Femur (tissue), 1 donor: ENCODE measurements at places on chromosomes 3 and 15.

DNA sequence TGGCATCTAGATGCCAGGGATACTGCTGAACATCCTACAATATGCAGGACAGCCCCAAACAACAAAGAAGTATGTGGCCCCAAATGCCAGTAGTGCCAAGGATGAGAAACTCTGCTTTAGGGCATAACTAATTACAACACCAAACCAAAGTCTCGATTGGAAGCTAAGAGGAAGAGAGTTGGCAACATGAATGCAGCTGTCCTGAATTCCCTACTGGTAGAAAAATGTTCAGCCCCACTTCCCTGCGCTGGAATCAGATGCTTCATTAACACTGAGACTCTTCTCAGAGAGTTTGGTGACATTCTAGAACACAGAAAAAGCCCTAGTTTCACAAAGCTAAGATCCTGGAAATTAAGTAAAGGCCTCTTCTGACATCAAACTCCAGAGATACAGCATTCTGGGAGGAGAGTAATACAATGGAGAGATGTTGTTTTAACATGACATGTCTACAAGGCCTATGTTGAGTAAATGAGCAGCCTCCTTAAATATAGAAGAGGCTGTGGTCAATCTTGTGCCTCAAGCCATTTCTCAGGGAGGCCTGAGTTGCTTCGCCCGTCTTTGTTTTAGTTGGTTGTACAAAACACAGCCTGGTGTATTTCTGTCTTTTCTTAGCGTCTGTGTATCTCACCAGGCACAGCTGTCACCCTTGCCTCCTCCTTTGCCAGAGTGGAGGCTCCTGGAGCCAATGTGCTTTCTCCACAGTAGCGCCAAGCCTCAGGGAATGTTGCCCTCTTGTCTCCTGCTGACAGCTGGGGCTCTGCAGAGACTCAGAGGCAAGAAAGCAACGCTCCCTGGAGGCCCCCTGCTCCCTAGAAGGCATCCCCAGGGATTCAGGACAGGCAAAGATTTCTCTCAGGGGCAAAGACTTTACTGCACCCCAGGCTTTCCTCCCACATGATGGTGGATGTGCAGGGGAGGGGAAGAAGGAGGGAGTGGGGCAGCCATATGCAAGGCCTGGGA is 25.1 kb upstream of the CTNNB1 start:
- peak; percentile 40 for DNase-seq

- DNase-seq = no peak
Observed at GRCh38 chr3:102031834-102032233, 182.5 kb downstream of the NFKBIZ start.

DNA sequence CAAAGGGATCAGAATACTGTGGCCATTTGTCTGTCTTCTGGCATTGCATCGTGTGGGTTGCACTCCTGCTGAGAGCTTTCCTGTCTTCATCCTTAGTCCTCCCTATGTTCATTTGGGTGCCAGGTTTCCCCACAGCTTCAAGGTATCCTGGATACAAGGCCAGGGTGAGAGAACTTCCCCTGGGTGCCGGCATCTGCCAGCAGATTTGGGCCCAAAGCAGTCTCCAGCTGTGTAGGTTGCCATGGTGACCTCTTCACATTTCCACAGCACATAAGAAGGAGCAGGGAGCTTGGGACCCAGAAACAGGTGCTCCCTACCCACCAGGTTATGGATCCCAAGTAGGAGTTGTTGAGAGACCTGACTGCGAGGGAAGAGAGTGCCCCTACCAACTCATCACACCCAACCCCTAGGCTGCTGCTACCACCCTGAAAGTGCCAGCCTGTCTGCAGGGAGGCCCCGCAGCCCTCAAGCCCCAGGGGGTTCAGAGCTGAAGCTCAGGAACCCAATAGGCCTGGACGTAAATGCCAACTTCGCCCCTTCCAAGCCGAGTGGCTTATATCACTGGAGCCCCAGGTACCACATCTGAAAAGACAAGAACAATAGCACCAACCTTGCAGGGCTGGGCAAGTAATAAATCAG is 19.9 kb downstream of the TTC21A start:
- DNase-seq = no peak

GRCh38 chr15:73686781-73687256 is 2.6 kb downstream of the CD276 start:
- peak; percentile 40 for DNase-seq

DNA sequence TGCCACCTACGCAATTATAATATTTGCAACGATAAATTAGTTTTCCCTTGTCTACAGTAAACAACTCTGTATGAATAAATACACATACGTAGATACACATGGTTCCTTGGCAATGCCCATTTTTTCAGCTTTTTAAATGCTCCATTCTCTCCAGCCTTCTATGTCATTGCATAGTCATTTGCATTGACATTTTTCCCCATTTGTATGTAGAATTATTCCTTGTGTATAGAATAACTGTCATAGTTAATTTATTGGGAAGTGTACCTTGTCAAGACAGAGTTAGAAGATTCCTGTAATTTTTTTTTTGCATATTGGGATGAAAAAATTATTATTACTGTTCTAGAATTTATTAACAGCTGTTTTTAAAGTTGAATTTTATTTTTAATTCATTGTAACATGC is 736.7 kb upstream of the DPPA4 start:
- DNase-seq = no peak

GRCh38 chr15:75646944-75647364 is 758 bp upstream of the SNX33 start:
- no peak for DNase-seq

DNA sequence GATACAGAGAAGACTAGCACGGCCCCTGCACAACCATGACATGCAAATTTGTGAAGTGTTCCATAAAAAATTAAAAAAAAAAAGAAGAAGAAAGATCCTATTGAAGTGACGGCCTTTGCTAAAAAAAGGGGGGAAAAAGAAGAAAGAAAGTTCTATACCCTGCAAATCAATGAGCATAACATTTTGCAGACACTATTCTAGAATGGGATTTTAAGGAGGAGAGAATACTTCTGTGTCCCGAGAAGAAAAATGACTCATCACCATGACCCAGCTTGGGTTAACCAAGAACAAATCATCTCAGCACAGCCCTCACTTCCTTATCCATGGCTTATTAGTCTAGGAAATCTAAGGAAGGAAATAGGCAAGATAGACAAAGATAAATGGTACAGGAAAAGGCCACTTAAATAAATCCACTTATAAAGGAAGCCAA is 7.4 kb upstream of the SH3BP5 start:
- no peak for DNase-seq

DNA sequence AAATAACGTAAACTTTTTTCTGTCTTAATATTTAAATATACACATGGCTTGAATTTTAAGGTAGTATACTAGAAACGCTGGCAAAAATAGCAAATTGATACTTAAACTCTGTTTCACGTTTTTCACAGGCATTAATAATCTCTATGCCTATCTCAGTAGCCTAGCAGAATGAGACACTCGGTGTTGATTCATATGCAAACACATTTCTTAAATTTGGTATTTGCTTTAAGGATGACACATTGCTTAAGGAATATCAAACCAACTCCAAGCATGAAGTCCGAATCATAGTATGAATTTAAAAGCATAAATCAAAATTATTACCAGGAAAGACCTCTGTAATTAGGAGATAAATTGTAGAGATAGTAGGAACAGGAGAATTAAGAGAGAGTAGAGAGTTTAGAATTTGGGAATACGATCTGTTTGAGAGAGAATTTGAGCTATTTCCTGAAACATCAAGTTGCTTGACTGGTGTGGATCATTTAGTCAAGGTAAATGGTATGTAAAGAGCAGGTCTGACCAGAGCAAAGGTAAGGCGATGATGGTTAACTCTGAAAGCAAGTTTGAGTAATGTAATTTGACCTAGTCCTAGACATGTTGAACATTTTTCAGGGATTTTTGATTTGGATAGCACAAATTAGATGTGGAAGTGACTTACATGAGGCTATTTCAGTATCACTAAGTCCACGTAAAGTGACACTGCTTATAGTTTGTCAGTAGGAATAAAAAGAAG is 236.1 kb downstream of the ROBO1 start:
- no peak for DNase-seq

- no peak for DNase-seq
Observed at GRCh38 chr15:64013179-64014062, 32.9 kb downstream of the DAPK2 start.

GRCh38 chr15:66025015-66025452 is 155.7 kb downstream of the RAB11A start:
- peak; percentile 40 for DNase-seq

DNA sequence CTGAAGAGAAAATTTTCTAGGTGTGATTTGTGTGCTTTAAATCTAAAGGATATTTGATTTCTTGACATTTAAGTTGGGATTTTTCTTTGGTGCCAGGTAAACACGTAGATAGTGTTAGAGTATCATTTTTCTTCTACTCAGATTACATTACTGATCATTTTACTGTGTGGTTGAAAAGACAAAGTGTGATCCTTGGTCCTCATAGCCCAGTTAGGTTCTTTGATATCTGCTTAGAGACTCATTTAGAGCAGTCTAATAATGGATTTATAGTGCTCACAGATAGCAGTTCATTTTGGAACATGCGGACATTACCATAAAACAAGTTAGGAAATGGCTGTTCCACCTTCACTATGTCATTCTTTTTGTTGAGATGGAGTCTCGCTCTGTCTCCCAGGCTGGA is 12.4 kb downstream of the ARL8B start:
- DNase-seq = no peak

DNA sequence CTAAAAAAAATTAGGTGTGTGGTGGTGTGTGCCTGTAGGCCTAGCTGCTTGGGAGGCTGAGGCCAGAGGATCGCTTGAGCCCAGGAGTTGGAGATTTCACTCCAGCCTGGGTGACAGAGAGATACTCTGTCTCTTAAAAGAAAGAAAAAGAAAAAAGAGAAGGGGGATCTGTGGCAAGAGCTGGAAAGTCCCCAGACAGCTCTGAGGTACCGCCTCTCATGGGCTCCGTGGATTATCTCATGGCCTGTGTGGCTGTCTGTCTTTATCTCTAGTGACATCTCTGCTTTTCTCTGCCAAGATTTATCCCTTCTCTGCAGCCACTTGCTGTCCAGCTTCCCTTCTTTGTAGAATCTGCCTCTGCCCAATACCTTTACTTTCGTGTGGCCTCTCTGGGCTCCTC is 5.7 kb downstream of the EXOSC7 start:
- no peak for DNase-seq

DNA sequence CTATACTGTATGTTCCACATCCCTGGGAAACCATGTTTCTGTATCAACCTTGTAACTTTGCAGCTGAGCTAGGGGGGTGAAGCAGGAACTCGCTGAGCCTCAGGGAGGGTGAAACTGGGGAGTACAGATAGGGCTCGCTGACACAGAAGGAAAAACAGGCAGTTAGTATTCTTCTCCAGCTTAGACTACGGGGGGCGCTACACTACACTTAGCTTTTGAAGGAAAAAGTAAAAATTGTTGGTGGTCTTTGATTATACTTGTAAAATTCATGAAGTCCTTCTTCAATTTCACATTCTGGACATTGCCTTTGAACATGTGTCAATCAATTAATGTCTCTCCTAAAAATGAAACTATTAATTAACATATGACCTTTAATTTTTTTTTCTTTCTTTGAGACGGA is 73.5 kb upstream of the RGMA start:
- no peak for DNase-seq

DNA sequence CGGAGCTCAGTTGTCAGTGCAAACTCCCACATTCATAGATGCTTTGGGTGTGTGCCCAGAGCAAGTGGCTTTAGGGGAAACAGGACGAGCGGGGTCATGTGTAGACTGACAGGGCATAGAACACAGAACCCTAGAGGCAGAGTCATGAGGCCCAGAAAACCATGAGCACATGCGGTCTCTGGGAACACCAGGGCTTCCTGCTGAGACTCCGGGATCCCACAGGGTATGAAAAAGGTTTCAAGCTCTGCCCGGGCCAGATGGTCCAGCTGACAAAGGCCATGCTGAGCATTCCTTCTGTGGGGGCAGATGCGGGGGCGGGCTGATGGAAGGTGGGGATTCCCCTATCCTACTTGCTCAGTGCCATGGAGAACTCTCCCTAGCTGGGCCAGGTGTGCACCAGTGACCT is 44.8 kb downstream of the ROPN1B start:
- no peak for DNase-seq

GRCh38 chr3:73848173-73848906 is 223.6 kb upstream of the PDZRN3 start:
- no peak for DNase-seq

GRCh38 chr15:60076582-60077276 is 72.6 kb downstream of the FOXB1 start:
- DNase-seq = no peak

- DNase-seq = peak; percentile 84
Observed at GRCh38 chr3:150079029-150079739, 108.5 kb upstream of the PFN2 start.

GRCh38 chr15:37339856-37340255 is 239.5 kb upstream of the MEIS2 start:
- DNase-seq = no peak

DNA sequence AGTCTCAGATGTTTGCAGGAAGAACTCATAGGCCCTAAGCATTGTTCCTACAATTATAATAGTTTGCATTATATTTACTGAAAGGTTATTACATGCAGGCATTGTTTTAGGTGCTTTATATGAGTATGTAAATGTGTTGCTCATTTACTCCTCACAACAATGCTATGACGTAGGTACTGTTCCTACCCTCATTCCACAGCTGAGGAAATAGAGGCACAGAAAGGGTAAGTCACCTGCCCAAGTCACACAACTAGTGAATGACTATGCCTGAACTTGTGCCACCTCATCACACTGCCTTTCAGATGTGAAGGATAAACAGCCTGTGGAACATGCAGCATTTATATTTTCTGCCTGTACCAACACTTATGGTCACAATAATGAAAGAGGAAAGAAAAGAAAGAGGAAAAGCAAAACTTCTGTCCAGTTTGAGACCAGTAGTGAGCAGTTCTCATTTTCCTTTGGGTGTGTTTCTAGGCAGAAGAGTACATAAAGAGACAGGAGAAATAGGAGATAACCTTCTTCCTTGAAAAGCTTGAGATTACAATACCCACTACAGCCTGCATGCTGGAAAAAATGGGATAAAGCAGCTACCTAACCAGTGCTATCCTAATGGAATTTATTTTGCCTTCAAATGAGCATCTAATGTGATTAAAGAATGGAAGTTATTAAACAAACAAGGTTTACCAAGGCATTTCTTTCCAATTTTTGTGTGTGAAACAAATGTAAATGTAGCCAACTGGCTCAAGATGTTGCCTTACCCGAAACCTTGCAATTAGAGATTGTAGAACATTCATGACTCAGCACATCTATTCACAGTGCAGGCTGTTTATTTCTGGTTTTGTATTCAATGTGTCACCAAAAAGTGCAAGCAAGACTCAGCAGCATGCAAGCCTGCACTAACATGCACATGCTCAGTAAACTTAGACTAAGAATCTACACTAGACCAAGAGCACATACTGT is 20.5 kb upstream of the ENTPD3 start:
- DNase-seq = no peak

- DNase-seq = no peak
Observed at GRCh38 chr15:50055332-50055731, 63.7 kb downstream of the ATP8B4 start.
